ENCODE measurements at places on chromosomes 2 and 18. TPM values are rescaled to one million over a fixed set of nuclear protein-coding genes. Genes with fewer than 3 reads are reported as not detected.

GRCh38 chr2:209472112-209472832 is 48.4 kb downstream of the MAP2 start:
- no peaks in the 10 kb centered on the region for H3K36me3 ChIP-seq
- peaks cover 10% of the 10 kb centered on the region for H3K4me1 ChIP-seq
- no peak overlapping the region for H3K27ac ChIP-seq
- no peak for DNase-seq

GRCh38 chr2:18406219-18406618 is 154.2 kb downstream of the RDH14 start:
- DNase-seq, result no peak
- no peaks in the 10 kb centered on the region for H3K27me3 ChIP-seq
- H3K4me1 ChIP-seq, result no peaks in the 10 kb centered on the region
- no peak overlapping the region for H3K27ac ChIP-seq

- no peak for DNase-seq
- H3K36me3 ChIP-seq, result no peaks in the 10 kb centered on the region
- no peak overlapping the region for H3K4me3 ChIP-seq
- no peak overlapping the region for H3K27ac ChIP-seq
Measured at GRCh38 chr2:181106789-181107627, 126.6 kb downstream of the UBE2E3 start.

GRCh38 chr18:77995593-77995992 is 745.9 kb downstream of the GALR1 start:
- H3K4me3 ChIP-seq, result no peak overlapping the region
- H3K36me3 ChIP-seq, result no peaks in the 10 kb centered on the region
- H3K27ac ChIP-seq, result no peak overlapping the region
- H3K27me3 ChIP-seq, result no peaks in the 10 kb centered on the region

Gene HDAC4
- total RNA-seq, result 119 TPM

Gene DSG1
- not detected for total RNA-seq

Gene HNRNPLL
- 61.5 TPM for total RNA-seq

- DNase-seq, result peak; percentile 72
- H3K27me3 ChIP-seq, result no peaks in the 10 kb centered on the region
- peaks cover 11% of the 10 kb centered on the region for H3K4me1 ChIP-seq
- no peak overlapping the region for H3K4me3 ChIP-seq
- H3K36me3 ChIP-seq, result no peaks in the 10 kb centered on the region
- no peak overlapping the region for H3K27ac ChIP-seq
Measured at GRCh38 chr2:37558623-37559022, 112.8 kb downstream of the CDC42EP3 start.

Gene XDH
- not detected for total RNA-seq

DNA sequence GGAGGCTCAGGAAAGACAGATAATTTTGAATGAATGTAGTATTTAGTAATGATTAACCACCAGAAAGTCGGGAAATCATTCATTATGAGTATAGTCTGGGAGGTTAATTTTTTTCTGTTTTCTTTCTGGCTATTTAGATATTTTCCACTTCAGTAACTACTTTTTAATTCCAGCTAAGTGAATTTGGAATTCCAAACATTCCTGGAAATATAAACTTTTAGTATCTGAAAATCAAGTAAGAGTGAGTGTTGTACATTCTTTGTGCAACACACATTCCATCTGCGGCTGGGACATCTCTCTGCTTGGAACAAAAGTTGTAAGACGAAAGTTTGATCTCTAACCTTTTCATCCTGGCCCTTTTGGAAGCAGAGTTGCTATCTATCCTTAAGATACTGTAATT is 275.7 kb upstream of the SPRED2 start:
- H3K36me3 ChIP-seq, result no peaks in the 10 kb centered on the region
- H3K27me3 ChIP-seq, result no peaks in the 10 kb centered on the region
- no peak overlapping the region for H3K4me3 ChIP-seq
- no peaks in the 10 kb centered on the region for H3K4me1 ChIP-seq

DNA sequence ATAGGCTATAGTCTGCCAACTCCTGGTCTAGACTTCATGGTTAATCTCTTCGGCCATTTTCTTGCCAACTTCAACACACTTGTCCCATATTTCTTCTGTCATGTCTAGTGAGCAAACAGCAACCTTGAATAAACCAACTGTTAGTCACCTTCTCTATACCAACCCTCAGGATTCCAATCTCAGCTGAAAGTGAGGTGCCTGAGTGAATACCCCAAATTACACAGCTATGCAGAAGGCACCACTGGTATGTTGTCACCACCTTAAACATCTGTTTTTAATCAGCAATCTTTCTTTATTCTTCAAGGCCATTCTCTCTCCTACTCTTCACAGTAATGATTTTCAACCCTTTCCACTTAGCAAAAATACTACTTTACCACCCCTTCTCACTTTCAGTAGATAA is 39.3 kb downstream of the THOC1 start:
- H3K4me1 ChIP-seq, result no peaks in the 10 kb centered on the region
- H3K36me3 ChIP-seq, result peaks cover 46% of the 10 kb centered on the region
- no peak for DNase-seq
- no peaks in the 10 kb centered on the region for H3K27me3 ChIP-seq

GRCh38 chr2:45171136-45171501 is 161.9 kb upstream of the SIX2 start:
- no peaks in the 10 kb centered on the region for H3K36me3 ChIP-seq
- H3K27me3 ChIP-seq, result peaks cover 40% of the 10 kb centered on the region
- no peak overlapping the region for H3K4me3 ChIP-seq
- no peak overlapping the region for H3K27ac ChIP-seq

- H3K36me3 ChIP-seq, result no peaks in the 10 kb centered on the region
- no peak for DNase-seq
- no peaks in the 10 kb centered on the region for H3K27me3 ChIP-seq
- H3K4me3 ChIP-seq, result no peak overlapping the region
- no peak overlapping the region for H3K27ac ChIP-seq
- peaks cover 19% of the 10 kb centered on the region for H3K4me1 ChIP-seq
Measured at GRCh38 chr2:151928380-151928779, 100.2 kb upstream of the ARL5A start.

DNA sequence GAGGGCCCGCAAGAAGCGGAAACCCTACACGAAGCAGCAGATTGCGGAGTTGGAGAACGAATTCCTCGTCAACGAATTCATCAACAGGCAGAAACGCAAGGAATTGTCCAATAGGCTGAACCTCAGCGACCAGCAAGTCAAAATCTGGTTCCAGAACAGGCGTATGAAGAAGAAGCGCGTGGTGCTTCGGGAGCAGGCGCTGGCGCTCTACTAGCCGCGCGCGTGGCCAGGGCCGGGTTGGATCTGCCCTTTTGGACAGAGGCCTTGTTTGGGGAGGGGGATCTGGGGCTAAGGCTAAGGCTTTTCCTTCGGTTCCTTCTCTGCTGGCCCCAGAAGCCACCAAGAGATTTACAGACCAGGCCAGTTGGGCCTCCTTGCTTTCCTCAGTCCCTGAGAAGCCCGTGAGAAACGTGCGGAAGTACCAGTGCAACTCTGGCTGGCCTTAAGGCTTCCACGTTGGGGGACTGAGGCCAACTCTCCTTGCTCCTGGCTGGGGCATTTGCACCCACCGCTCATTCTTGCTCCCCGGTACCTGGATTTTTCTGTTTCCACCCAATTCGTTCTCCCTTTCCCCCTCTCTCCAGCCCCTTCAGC is 1.0 kb downstream of the HOXD12 start:
- no peak overlapping the region for H3K27ac ChIP-seq
- H3K27me3 ChIP-seq, result peaks cover 100% of the 10 kb centered on the region
- no peaks in the 10 kb centered on the region for H3K36me3 ChIP-seq
- H3K4me3 ChIP-seq, result no peak overlapping the region

- no peak overlapping the region for H3K4me3 ChIP-seq
- no peak for DNase-seq
- H3K4me1 ChIP-seq, result no peaks in the 10 kb centered on the region
- H3K27ac ChIP-seq, result no peak overlapping the region
Measured at GRCh38 chr2:131120815-131121317, 15.7 kb downstream of the PLEKHB2 start.

GRCh38 chr2:237691908-237692600 is 64.7 kb downstream of the LRRFIP1 start:
- peak overlapping the region; percentile 96 for H3K4me3 ChIP-seq
- H3K36me3 ChIP-seq, result no peaks in the 10 kb centered on the region
- DNase-seq, result peak; percentile 99
- H3K27ac ChIP-seq, result peak overlapping the region; percentile 96
- no peaks in the 10 kb centered on the region for H3K27me3 ChIP-seq

DNA sequence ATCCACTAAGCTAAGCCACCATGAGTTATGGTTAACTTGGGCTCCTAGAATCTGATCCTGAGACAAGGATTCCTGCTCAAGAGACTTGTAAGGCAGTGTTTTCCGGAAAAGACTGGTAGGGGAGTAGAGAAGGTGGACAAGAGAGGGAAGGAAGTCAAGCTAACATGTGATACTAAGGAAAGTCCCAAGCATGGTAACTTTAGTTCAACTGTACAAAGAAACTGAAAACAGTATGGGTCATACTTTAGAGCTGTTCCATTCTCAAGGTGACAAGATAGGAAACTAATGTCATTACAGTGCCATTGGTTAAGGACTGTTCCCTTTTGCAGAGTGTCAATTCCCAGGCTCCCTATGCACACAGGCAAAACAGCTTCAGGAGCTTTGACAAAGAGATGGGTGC is 5.8 kb downstream of the MYO5B start:
- no peak overlapping the region for H3K4me3 ChIP-seq
- H3K4me1 ChIP-seq, result peaks cover 12% of the 10 kb centered on the region
- no peak for DNase-seq

DNA sequence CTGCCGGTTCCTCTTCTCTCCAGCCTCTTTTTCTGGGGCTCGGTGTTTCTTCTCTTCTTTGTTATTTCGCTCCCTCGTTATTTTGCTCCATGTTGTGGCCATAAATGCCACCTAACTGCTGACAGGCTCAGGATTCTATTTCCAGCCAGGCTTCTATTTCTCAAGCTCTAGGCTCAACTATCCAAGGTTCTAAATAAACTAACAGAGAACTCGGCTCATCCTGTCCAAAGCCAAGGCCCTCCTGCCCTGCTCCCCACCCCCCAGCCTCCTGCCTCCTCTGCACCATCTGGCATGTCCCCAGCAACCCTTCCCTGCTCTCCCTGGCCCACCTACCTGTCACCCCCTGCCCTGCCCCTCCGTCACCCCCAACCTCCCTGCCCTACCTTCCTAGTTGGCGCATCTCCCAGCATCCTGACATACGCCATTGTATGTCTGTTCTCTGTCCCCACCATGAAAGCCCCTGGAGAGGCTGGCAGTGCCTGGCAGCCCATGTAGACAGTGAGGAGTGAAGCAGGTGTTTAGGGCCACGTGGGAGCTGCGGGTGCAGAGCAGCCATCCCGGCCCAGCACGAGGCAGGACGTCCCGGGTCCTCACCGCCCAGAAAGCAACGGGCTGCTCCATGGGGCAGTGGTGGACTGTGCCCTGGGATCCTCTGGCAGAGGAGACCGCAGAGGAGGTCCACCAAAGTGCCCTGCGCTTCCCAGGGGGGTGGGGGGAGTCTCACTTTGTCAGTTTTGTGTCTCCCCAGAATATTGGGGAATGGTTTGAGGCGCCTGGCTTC is 186.9 kb downstream of the TWIST2 start:
- no peaks in the 10 kb centered on the region for H3K36me3 ChIP-seq
- no peaks in the 10 kb centered on the region for H3K4me1 ChIP-seq
- no peak overlapping the region for H3K27ac ChIP-seq
- no peaks in the 10 kb centered on the region for H3K27me3 ChIP-seq
- no peak overlapping the region for H3K4me3 ChIP-seq

DNA sequence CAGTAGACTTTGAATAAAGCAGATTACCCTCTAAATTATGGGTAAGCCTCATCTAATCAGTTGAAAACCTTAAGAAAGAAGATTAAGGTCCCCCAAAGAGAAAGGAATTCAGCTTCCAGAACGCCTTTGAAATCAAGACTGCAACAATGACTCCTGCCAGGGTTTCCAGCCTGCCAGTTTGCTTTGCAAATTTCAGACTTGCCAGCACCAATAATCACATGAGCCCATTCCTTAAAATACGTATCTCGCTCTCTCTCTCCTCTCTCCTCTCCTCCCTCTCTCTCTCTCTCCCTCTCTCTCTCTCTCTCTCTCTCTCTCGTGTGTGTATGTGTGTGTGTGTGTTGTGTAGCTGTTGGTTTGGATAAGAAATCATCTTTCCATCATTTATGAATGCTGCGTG is 184.2 kb downstream of the PDE1A start:
- H3K4me1 ChIP-seq, result no peaks in the 10 kb centered on the region
- no peak overlapping the region for H3K4me3 ChIP-seq
- H3K36me3 ChIP-seq, result no peaks in the 10 kb centered on the region
- no peak overlapping the region for H3K27ac ChIP-seq
- DNase-seq, result no peak

- no peak overlapping the region for H3K4me3 ChIP-seq
- DNase-seq, result peak; percentile 39
- H3K27ac ChIP-seq, result no peak overlapping the region
- no peaks in the 10 kb centered on the region for H3K27me3 ChIP-seq
- H3K4me1 ChIP-seq, result no peaks in the 10 kb centered on the region
- H3K36me3 ChIP-seq, result no peaks in the 10 kb centered on the region
Measured at GRCh38 chr18:73987247-73987980, 160.2 kb downstream of the FBXO15 start.
